ENCODE measurements at places on chromosomes 2 and 18. TPM values are rescaled to one million over a fixed set of nuclear protein-coding genes. Genes with fewer than 3 reads are reported as not detected.

GRCh38 chr2:22829791-22830190, 555.2 kb upstream of the KLHL29 start:
- H3K27ac ChIP-seq = no peak overlapping the region
- no peaks in the 10 kb centered on the region for H3K4me1 ChIP-seq
- no peak for DNase-seq
- H3K36me3 ChIP-seq = no peaks in the 10 kb centered on the region

GRCh38 chr2:55581874-55582547, 35.4 kb downstream of the PPP4R3B start:
- H3K27me3 ChIP-seq = no peaks in the 10 kb centered on the region
- DNase-seq = no peak
- H3K36me3 ChIP-seq = no peaks in the 10 kb centered on the region
- no peaks in the 10 kb centered on the region for H3K4me1 ChIP-seq
- no peak overlapping the region for H3K27ac ChIP-seq
- H3K4me3 ChIP-seq = no peak overlapping the region

GRCh38 chr2:208618220-208618619, 211.6 kb downstream of the PTH2R start:
- no peaks in the 10 kb centered on the region for H3K36me3 ChIP-seq
- no peaks in the 10 kb centered on the region for H3K4me1 ChIP-seq
- no peaks in the 10 kb centered on the region for H3K27me3 ChIP-seq
- no peak overlapping the region for H3K27ac ChIP-seq
- no peak for DNase-seq
- no peak overlapping the region for H3K4me3 ChIP-seq

DNA sequence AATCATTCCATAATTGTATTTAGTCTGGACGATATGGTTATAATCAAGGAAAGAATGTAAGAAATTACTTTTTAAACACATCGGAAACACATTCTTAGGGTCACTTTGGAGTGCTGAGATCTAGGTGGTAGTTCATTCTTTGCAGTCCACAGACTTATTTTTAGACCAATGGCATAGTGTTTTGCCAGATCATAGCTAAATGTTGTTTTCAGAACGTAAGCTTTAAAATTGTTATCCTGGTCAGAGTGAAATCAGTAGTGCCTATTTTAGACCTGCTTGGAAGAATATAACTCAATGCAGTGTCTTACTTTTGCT, 4.3 kb downstream of the MYL12A start:
- peaks cover 6% of the 10 kb centered on the region for H3K4me1 ChIP-seq
- DNase-seq = no peak
- no peaks in the 10 kb centered on the region for H3K27me3 ChIP-seq
- peaks cover 9% of the 10 kb centered on the region for H3K36me3 ChIP-seq
- peak overlapping the region; percentile 41 for H3K4me3 ChIP-seq

DNA sequence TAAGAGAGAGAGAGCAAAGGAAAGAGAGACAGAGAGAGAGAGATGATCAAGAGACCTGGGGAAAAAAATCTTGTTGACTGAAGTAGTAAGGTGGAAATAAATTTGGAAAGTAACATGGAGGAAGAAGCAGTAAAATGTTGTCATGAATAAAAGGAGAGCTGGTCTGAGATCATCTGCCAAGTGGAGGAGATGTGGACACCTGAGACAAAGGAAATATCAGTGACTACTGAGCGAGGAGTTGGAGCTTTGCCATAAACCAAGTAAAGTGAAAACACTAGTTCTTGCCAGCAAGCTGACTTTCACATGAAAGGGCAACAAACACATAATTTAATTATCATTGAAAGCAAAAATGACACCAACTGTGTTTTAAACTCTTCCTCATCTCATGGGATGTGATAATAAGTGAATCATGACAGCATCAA, 49.0 kb upstream of the DSG1 start:
- H3K27me3 ChIP-seq = no peaks in the 10 kb centered on the region
- no peaks in the 10 kb centered on the region for H3K36me3 ChIP-seq
- H3K4me1 ChIP-seq = no peaks in the 10 kb centered on the region
- no peak overlapping the region for H3K27ac ChIP-seq
- DNase-seq = no peak

Gene SIX3
- total RNA-seq = not detected

All from aorta (tissue), 5 donors.